ENCODE measurements at places on chromosomes 16 and 17.

GRCh38 chr16:3954411-3954921 is 74.0 kb upstream of the CREBBP start:
- DNase-seq = no peak

DNA sequence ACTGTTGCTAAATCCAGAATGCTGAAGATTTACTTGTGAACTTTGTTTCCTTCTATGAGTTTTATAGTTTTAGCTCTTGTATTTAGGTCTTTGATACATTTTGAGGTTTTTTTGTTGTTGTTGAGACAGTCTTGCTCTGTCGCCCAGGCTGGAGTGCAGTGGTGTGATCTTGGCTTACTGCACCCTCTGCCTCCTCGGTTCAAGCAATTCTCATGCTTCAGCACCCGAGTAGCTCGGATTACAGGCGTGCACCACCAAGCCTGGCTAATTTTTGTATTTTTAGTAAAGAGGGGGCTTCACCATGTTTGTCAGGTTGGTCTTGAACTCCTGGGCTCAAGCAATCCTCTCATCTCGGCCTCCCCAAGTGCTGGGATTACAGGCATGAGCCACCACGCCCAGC is 14.4 kb downstream of the TENT4B start:
- DNase-seq = no peak

- peak; percentile 43 for DNase-seq
Observed at GRCh38 chr16:3983081-3983520, 102.6 kb upstream of the CREBBP start.

- DNase-seq = no peak
Observed at GRCh38 chr17:41315204-41315794, at the start of gene KRTAP17-1. KRTAP17-1 (minus strand) TSS chr17:41315710; CDS start chr17:41315650, 60 bp downstream.

DNA sequence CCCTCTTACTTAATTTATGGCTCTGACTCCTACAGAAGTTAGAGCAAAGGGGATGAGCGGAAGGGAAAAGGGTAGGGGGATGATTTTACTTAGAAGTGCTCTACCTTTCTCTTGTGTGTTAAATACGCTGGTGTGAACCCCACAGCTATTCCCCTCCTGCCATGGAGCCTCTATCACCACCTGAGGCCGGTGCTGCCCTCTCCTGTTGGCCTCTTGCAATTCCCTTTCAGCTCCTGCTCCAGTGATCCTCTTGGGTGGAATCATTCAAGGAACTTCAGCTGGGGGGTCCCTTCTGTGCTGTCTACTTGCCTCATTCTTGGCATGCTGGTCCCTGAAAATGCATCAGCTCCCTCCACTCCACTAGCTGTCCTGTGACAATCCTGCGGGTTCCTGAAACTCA is 41.8 kb upstream of the CDH8 start:
- no peak for DNase-seq

GRCh38 chr16:66824006-66824405 is 6.8 kb downstream of the NAE1 start:
- no peak for DNase-seq

- DNase-seq = no peak
Observed at GRCh38 chr16:17379121-17379571, 91.6 kb downstream of the XYLT1 start.

GRCh38 chr17:77471984-77472461 is 331.3 kb downstream of the SEC14L1 start:
- DNase-seq = no peak

DNA sequence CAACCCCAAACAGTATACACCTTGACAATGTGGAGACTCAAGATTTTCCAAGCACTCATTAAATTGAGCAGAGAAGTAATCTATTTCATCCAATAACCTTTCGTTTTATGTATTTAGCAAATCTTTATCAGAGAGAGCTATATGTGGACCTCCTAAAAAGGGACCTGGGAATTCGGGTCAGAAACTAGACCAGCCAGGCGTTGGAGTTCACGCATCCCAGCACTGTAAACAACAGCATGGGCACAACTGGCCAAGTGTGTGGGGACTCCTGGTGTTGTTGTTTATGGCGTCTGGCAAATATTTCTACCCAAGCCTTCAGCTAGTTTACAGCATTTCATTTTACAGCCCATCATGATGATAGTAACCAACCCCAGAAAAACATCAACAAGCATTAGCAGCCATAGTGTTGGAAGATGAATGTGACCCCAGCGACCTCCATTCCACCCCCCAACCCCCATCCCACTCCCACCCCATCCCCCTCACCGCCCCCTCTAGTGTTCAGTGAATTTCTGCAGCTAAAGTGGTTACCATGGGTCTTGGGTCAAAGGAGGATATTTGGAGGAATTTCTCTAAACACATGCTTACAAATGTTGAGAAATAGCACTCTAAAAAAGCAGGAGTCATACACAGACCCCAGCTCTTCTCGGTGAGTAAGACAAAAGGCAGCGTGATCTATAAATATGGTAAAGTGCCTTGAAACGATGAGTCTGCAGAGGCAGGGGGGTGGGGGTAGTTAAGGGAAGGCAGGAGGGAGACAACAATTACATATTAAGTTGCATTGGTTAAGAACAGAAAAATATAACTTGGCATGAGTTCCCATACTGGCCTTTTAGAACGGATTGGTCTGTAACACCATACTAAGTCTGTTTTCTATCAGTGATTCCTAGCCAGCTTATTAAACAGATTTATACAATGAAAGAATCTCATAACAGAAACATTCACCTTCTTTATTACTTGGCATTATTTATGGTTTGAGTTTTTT is 91.4 kb upstream of the TBX2 start:
- DNase-seq = no peak

- no peak for DNase-seq
Observed at GRCh38 chr16:17276010-17276530, 194.7 kb downstream of the XYLT1 start.

GRCh38 chr17:78803186-78803845 is 21.2 kb upstream of the CYTH1 start:
- DNase-seq = no peak

DNA sequence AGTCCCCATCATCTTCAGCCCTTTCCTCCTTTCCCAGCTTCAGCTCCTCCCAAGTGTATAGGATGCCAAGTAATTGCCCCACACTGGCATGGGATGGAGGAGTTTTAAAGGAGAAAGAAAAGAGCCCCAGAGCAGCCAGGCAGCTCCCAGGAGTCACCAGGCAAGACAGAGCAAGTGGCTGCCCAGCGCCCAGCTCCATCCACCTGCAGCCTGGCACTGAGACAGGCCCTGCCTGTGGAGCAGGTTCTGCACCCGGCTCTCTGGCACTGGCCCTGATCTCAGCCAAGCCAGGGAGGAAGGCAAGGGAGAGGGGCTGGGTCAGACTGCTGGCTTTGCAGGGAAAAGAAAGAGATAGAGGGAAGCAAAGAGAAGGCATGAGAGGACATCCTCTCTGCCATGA is 21.7 kb downstream of the FOXN1 start:
- no peak for DNase-seq

DNA sequence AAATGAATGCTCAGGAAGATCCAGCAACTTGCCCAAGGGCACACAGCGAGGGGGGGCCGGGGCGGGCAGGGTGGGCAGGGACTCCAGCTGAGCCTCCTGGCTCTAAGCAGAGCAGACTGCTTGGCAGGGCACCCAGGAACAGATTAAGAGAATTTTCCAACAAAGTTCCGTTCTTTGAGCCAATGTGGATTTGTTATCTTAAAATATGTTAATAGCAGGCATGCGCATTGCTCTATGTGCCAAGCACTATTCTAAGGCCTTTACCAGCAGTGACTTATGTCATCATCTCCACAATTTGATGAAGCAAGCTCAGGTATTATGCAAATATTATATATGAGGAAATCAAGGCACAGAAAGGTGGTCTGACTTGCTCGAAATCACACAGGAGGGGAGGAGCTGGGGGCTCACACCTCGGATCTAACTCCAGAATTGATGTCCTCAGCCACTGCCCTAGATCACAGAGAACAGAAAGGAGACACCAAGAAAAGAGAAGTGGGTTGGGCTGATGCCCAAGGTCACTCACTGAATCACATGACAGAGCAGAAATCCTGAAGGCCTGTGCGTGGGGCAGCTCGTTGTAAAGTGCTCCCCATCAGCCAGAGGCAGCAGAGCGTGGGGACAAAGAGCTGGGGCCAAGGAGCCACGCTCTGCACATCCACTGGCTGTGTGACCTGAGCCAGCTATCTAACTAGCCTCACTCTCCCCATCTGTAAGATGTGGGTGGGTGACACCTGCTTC is 23.2 kb upstream of the MEAK7 start:
- DNase-seq = no peak

GRCh38 chr17:12231355-12231682 is 210.6 kb downstream of the MAP2K4 start:
- DNase-seq = no peak

DNA sequence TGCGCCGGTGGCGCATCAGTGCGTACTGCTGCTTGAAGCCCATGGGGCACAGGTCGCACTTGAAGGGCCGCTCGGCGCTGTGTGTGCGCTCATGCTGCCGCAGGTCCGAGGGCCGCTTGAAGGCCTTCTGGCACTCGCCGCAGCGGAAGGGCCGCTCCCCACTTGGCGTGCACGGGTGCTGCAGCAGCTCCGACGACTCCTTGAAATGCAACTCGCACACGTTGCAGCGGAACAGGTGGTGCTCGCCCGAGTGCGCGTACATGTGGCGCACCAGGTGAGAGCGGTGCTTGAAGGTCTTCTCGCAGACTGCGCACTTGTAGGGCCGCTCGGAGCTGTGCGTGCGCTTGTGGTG is 3.3 kb downstream of the ZNF319 start:
- no peak for DNase-seq

- DNase-seq = no peak
Observed at GRCh38 chr16:4578961-4579530, 22.9 kb downstream of the C16orf96 start.

DNA sequence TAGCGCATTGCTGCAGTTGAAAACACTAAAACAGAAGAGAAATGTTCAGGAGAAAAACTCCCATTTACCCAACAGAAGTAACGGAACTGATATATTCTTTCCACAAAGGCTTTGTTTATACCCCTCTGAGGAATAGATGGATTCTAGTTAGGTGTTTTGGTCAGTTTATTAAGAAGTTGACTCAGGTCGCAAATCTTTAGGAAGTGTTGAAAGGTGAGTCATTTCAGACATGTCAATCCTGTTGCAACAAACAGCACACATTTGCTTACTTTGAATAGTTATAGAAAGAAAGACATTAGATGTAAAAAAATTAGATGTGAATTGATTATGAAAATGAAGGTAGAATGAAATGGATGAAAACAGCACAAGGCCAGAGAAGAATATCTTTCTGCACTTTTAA is 941.0 kb downstream of the KCNJ2 start:
- DNase-seq = no peak

DNA sequence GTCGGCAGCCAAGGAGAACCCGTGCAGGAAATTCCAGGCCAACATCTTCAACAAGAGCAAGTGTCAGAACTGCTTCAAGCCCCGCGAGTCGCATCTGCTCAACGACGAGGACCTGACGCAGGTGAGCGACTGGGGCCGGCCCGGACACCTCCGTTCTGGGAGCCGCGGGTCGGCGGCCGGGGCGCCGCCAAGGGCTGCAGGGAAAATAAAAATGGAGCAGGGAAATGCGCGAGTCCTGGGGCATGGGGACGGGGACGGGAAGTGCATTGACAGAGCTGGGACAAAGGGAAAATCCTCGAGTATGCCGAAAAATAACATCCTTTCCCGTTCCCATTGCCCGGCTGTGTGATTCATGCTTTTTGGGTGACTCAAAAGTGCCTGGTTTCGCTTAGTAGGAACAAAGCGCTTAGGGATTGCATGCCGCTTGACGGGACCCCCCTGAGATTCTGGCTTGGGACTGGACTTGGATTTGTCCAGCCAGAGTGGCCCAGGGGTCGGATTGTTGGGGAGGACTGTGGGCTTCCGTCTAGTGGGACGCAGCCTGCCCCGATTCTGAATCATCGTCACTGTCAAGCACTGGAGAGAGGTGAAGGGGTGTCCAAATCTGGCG is 699 bp downstream of the MPRIP start:
- DNase-seq = no peak

GRCh38 chr16:49578435-49579024 is 204.9 kb downstream of the C16orf78 start:
- DNase-seq = no peak

GRCh38 chr16:47018223-47018891 is 44.9 kb upstream of the DNAJA2 start:
- peak; percentile 48 for DNase-seq

- DNase-seq = no peak
Observed at GRCh38 chr16:11309895-11310633, 28.9 kb upstream of the PRM1 start.

DNA sequence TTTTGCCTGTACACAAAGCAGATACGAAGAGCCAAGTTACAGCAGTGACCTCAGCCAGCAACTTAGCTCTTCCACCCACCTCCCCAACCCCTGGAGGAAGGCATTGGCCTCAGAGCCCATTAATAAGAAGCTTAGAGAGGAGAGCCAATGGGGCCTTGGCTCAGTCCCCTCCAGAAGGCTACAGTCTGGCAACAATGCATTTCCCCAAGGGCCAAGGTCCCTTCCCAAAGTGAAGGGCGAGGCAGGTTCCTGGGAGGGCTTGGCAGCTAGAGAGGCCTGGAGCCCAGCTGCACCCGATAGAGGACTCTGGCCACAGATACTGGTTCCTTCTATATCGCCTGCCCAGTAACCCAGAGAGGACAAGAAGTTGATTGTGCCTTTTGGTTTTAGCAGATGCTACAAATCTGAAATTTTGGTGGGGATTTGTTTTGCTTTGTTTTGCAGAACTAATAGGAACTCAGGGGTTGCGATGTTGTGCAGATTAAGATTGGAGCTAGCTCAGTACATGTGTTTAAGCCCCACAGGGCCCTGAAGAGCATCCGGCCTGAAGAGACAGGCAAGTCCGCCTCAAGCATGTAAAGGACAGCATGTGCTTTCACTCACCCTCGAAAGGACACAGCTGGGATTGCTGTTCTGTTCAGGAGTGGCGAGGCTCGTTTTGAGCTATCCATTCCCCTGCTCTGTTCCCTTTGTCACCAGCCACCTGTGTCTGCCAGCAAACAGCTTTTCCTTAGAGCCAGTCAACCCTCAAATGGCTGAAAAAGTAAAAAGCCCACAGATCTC is 12.0 kb upstream of the PNPO start:
- no peak for DNase-seq

DNA sequence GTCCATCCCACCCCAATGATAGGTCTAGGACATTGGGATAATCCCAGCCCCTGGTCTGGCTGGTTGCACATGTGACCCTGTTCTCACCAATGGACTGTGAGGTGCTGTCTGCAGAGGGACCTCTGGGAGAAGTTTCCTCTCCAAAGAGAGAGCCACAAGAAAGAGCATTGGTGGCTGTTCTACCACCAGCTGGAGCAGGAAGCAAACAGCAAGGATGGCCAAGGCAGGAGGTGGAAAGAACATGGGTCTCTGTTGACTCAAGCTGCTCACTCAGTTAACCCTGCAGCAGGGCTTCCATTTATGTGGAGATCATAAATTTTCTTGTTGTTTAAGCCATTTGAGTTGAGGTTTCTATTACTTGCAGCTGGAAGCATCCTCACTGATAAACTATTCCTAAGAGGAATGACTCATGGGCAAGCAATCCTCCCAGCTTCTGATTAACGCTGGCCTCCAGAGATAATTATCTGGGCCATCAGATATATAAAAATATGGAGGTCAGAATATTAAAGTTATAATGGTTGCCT is 52.6 kb downstream of the CYB5B start:
- DNase-seq = no peak
